ENCODE measurements at places on chromosomes 1 and 21.
A peak's percentile ranks its signal among the peaks of the same experiment; 100 is the strongest.

DNA sequence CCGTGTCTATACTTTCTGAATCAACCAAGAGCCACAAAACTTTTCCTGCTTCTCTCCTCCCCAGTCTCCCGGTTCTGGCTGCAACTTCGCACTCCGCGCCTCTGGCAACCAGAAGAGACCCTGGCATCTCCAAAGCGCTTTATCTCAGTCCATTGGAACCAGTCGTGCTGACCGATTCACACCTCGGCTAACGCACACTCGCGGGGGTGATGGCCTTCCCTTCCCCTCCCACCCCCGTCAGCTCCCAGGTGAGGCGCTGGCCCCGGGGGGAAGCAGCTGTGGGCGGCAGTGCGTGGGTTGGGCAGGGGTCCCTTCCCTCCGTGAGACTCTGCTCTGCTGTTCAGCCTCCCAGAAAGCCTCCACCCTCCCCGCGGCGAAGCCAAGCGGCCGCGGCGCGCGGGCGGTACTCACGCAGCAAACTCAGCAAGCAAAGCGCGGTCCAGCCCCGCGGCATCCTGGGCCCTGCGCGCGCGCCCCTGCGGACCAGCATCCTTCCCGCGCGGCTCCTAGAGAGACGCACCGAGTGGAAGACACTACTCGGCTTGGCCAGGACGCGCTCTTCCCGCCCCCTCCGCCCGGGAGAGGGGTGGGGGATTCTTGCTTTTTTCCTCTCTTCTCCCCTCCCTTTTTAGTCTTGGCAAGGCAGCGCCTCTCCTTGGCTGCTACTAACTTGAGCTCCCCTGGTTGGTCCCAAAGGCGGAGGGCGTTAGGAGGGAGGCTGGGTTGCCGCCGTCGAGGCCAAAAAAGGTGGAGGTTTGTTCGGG is at the start of gene CD34:
Gene CD34, minus strand, starts transcription at position 535 of the 764 bp plus-strand sequence. Its CDS starts 45 bp downstream, at position 490.
- DNase-seq = no peak

DNA sequence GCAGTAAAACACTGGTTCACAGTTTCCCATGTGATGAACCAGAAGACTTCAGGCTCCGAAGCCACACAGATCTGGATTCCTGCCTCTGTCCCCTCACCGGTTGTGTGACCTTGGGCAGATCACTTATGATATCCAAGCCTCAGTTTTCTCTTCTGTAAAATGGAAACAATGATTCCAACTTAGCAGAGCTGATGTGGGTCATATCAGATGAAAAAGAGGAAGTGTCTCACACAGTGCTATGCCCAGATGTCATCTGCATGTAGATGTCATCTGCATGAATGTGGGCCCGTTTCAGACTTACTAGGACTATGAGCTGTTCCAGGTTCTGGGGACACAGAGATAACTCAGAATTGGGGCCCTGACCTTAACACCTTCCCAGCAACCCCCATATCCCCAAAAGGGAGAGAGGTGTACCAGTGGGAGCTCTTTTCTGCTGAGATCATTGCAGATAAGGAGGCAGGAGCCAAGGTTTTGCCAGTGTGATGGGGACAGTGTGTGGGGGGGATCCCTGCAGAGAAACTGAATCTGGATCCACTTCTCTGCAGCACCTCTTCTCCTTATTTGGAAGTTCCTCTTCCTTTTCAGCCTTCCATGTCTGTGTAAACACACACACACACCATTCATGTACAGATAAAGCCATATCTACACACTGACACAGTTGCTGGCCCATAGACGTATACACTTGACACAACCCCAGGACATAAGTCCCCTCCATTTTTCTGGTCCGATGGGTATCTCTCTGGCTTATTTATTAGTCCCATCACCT is 5.0 kb upstream of the ADGRB2 start:
- DNase-seq = no peak

DNA sequence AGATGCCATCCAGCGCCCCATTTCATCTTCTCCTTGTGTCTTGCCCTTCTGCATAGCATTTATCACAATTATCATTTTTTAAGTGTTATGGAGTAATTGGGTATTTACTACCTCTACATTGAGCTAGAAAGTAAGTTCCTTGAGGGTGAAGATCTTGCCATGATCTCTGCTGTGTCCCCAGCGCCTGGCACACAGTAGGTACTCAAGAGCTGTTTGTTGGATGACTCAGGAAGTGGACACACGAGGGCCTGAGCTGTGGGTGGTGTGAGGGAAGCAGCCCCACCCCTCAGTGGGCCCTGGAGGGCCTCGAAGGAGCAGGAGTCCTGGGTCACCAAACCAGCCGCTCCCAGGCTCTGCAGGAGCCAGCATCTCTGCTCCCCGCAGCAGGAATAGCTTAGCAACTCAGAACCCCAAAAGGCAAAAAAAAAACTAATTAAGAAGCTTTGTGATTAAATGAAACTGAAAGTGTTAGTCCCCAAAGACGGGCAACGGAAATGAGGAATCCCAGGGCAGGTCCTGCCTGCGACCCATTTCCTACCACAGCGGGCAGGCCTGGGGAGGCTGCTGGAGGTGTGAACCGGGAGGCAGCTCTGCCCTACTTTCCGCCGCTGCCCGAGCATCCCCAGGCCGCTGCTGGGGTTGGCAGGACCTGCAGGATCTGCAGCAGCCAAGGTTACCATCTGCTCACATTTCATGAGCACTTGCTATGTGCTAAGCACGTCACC is 87.7 kb downstream of the LACTBL1 start:
- no peak for DNase-seq

DNA sequence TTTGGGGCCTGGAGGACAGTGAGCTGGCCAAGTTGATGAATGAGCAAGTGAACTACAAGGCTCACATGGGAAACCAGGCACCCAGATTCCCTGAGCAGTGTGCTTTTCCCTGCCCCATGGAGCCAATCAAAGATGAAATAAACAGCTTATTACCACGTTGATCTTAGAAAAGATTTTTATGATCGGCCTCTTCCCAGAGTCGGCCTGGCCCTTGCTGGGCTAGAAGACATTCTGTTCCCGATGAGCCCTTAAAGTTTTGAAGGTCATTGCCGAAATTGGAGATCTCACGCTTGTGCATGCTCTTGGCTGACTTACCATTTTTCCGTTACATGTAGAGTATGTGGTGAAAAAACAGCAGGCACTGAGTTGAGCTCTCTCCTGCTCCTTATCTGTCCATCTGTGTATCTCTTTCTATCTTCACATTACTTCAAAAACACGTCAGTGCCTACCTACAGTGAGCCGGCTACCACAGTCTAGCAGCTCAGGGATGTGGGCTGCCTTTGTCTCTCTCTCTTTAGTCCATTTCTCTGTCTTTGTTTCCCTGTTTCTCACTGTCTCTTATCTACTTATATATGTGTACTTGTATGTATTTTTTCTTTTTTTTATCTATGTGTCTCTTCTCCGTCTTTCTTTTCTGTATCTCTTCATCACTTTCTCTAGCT is 248.8 kb upstream of the USP24 start:
- no peak for DNase-seq

GRCh38 chr1:55015731-55016620 is 17.2 kb downstream of the BSND start:
- no peak for DNase-seq

DNA sequence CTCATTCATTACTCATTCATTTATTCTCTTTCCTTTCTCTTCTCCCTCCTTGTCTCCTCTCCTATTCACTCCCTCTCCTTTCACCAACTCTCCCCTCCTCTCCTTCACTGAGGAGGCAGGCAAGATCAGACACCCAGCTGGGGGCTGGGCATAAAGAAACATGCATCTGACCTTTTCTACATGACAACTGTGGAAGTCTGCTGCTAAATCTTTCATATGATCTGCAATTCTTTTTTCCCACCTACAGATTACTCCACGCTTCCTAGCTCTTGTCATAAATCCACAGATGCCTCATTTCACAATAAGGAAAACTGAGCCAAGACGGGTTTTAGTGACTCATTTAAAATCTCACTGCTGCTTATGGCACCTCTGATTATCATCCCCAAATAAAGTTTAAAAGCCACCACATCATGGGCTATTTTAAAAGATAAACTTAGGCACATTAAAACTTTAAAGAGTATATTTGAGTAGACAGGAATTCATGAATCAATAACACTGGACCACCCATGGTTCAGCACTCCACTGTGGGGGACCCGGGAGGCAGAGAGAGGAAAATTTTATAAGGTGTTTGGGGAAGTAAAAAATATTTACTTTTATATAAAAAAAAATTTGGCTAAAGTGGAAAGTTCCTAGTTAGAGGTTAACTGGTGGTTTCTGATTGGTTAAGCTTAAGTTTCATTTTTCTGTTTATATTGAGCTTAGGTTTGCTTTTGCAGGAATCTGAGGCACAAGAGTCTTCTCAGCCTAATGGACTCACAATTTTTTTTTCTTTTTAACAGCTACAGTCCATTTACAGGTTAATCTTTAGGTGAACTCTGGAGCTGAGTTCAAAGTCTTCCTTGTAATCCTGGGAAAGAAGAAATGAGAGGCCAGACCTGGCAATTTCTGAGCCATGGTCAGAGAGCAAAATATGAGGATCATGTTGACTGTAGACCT is 55.8 kb upstream of the DNAH14 start:
- peak; percentile 23 for DNase-seq

DNA sequence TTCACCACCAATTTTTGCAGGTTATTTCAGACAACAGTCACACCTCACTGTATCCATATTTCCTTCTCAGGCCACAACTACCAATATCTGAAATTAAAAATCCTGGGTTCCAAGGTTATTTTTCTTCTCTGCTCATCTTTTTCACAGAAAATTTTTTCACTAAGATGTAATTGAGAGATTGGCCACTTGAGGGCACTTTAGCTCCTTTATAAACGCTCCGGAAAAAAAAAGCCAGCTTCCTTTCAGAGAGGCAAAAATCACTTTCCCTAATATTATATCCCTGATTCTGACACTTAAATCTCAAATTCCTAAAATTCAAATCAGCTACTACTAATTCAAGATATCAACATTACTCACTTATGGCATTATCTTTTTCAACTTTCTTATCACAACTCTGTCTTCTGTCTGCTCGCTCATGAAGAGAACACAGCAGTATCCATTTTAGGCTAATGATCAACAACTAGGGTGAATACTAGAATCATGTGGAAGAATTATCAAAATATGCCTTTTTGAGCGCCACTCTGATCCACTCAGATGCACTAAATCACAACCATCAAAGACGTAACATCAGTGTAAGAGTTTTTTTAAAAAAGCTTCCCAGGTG is 101.4 kb upstream of the RGS1 start:
- peak; percentile 29 for DNase-seq

GRCh38 chr21:34333121-34333739 is 30.6 kb upstream of the KCNE2 start:
- DNase-seq = no peak

GRCh38 chr21:28949318-28949717 is 43.4 kb downstream of the LTN1 start:
- no peak for DNase-seq

Data from RWPE1 (cell line).